Stimulated activated CD8-positive, alpha-beta memory T cell treated with anti-CD3 and anti-CD28 coated beads, Interleukin-2, amount 100 ng/mL, for 48 hours (primary cell): ENCODE measurements at places on chromosomes 2 and 18.

- DNase-seq, result no peak
Observed at GRCh38 chr18:63564561-63564960, 22.4 kb downstream of the SERPINB12 start.

DNA sequence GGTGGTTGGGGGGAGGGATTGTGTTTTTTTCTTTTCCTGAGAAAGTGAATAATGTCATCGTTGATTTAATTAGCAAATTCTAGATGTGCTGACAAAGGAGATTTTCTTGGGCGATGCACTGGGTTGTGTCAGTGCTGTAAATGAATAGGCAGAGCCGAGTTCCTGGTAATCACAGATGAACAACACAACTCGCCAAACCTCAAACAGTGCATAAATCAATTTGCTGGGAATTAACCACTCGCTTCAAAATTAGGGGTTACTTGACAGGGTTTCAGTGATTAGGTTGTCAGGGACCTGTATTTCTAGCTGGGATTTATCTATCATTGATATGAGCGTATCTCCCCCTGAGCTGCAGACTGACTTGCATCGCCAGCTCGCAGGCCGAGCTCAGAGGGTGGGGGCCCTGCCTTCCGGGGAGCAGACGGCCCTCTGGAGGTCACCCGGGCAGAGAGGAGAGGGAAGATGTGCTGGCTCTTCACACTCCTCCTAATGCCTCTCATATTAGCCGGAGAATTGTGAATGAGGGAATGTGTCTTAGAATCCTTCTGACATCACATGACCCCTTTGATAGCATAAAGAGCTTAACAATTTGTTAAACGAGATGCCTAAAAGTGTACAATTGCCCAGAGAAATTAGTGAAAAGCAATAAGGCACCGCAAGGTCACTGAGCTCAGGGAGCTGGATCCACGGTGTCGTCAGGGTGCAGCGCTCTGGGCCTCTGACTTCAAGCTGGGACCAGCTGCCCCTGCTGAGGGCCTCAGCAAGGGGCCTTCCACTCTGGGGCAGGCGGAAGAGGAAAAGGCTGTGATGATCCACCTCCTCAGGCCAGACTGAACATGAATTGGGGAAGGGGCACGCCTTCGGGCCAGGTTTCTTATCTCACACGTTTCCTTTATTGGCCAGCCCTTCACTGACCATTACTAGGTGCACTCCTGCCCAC is 48.9 kb downstream of the SMIM21 start:
- no peak for DNase-seq

DNA sequence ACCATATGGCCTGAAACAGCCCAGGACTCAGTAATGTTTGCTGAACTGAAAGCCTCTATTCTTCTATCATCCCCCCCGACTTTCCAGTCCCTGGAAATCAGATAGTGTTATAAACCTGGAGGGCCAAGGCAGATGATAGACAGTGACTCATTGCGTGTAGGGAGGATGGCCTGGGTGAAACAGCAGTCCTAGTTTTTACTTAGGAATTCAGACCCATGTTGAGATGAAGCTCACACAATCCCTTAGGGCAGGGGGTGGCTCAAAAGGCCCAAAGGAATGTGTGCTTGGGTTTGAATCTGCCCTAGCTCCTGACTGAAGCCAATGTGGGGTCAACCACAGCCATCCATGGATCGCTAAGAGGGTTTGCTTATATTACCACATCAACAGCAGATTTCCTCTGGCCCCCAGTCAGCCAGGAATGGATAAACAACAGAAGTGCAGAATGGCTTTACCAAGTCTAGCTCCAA is 43.9 kb upstream of the STPG4 start:
- DNase-seq, result no peak

GRCh38 chr2:26720322-26721114 is 28.0 kb downstream of the KCNK3 start:
- no peak for DNase-seq

DNA sequence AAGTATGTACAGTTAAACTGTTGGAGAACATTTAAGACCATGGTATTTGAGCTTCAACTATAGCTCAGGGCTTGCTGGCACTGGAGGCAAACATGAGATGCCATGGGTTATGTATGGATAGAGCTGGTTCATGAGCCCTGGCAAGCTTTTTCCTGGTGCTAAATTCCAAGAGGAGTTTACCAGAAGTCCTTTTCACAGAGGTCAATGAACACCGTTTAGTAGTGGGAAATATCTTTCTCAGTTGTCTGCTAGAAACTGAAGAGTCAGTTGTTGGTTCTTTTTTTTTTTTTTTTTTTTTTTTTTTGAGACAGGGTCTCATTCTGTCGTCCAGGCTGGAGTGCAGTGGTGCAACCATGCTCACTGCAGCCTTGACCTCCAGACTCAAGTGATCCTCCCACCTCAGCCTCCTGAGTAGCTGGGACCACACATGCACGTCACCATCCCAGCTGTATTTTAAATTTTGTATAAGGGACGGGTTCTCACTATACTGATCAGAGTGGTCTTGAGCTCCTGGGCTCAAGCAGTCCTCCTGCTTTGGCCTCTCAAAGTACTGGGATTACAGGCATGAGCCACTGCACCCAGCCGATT is 1.3 kb downstream of the KHK start:
- DNase-seq, result no peak
